ENCODE measurements at places on chromosomes 6 and 20. TPM values are rescaled to one million over a fixed set of nuclear protein-coding genes. Genes with fewer than 3 reads are reported as not detected.
A peak's percentile ranks its signal among the peaks of the same experiment; 100 is the strongest.

GABRR1 gene
- total RNA-seq = not detected

SLC17A2 gene
- not detected for total RNA-seq

HLA-DMB gene
- total RNA-seq = 587 TPM

PLCB1 gene
- total RNA-seq = 0.47 TPM

TAGAP gene
- total RNA-seq = 167 TPM

ACOT13 gene
- total RNA-seq = 6.6 TPM

HLA-DMA gene
- 558 TPM for total RNA-seq

- no peak for DNase-seq
Observed at GRCh38 chr6:153340568-153340967, 209.5 kb upstream of the RGS17 start.

GRCh38 chr6:5107341-5107740, 22.2 kb downstream of the PPP1R3G start:
- DNase-seq = no peak

GRCh38 chr6:149160943-149161342, 156.6 kb upstream of the TAB2 start:
- DNase-seq = no peak

DNA sequence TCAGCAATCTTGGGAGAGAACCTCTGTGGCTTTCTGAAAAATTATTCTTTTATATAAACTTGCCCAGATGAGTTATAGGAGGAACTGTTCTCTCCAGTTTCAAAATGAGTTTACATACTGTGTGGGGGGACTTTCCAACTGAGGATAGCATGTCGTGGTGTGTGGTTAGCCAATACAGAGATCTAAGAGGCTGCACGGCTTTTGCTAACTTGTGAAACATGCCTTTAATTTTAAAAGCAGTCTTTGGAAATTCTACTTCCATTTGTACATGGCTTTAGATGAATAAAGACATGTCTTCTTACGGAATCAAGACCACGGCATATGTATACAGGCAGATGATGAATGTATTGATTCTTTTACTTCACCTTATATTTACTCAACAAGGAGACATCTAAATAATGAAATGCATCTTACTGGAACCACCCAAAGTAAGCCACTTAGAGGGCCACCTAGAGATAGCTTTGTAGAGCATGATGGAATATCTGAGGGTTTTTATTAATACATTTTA, 39.8 kb downstream of the HIVEP1 start:
- peak; percentile 88 for DNase-seq

- no peak for DNase-seq
Observed at GRCh38 chr20:56579301-56579710, 46.3 kb downstream of the FAM209B start.

DNA sequence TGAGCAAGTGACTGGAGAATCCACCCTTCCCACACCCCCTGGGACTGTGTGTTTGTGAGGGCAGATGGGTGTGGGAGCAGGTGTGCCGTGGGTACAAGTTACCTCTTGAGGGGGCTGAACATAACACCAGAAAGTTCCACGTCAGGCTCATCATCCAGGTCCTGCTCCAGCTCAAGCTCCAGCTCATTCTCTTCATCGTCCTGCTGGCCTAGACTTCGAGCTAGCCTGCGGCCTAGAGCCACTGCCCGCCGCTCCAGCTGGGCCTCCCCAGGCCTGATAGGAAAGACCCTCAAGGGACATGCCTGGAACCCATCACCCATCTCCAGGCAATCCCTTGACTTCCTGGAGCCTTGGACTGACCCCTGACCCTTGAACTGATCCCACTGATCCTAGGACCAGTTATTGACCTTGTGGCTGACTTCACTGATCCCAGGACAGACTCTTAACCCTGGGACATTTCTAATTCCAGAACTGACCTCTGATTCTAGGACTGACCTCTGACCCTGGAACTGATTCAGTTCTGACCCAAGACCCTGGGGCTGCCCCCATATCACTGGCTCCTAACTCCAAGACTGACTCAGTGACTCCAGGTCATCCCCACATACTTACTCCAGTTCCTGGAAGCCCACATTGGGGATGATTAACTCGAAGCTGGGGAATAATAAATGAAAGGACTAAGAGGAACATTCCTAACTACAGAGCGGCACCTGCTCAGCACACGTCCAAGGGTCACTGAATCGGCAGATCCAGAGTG, 11.8 kb upstream of the SPAG4 start:
- DNase-seq = no peak

DNA sequence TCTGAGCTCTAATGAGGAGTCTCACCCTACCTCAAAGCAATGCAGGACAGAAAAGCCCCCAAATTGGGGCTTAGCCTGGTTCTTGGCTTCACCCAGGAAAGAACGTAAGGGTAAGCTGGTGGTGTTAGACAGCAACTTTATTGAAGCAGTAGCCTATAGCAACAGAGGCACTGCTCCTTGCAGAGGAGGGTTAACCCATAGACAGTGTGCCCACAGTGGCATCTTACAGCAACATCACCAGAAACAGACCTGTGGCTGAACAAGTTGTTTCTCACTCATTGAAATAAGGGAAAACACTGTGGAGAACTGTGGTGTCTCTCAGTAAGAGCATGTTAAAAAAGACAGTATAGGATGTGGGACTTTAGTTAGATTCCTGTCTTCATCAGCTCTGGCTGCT, 80.4 kb upstream of the SPTLC3 start:
- no peak for DNase-seq

GRCh38 chr20:23118766-23119165, 32.6 kb upstream of the CD93 start:
- DNase-seq = no peak

- DNase-seq = no peak
Observed at GRCh38 chr6:74598462-74599393, 607.1 kb downstream of the COL12A1 start.

DNA sequence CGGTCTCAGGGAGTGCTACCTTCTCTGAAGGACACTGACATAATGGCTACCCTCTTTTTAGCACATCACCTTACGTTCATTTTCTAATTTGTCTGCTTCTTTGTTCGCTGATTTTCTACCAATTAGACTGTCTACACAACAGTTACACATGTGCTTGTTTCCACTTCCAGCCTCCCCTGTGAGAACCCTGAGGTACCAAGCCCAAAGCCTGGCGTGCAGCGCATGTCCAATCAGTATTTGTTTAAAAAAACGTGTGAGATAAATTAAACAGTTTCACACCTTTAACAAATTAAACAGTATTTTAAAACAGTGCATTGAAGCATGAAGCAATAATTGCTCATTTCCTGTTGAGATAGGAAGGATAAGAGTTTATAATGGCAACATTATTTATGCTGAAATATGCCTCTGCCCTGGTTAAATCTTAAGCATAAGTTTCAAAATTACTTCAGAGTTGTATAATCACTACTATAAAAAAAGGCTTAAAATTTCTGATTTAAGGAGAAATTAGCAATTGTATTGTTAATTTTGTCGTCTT, 88.9 kb downstream of the MAP3K5 start:
- no peak for DNase-seq

DNA sequence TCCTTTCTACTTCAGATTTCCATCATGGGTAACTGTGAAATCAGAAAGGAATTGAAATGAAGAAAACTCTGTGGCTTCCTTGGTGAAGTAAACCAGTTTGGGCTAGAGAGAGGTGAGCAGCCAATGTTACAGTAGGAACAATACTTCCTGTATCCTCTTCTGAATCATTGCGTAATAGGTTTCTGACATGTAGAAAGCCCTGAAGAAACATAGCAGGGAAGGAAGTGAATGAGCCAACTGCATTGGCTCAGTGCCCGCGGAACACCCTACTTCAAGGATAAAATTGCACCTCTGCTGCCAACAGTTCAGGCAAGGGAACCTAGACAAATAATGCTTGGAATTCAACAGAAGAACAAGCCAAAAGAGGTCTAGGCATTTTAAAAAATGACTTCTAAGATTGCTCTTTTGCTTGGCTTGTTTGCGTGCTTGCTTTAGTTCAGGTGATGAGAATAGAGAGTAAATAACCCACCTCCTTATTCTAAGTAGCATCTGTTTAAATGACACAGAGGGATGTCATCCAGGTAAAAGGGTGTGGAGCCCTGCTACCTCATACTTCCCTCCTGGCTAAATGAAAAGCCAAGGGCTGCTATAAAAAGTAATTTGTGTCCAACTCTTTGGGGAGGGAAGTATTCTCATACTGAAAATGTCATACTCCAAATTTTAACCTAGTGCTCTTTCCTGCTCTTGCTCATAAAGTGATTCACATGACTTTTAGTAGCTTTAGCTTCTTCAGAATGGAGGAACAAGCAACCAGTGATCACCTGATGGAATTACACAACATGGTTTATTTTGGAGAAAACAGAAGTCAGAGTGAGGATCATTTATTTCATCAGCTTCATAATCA, 30.0 kb upstream of the AKIRIN2 start:
- DNase-seq = peak; percentile 47

DNA sequence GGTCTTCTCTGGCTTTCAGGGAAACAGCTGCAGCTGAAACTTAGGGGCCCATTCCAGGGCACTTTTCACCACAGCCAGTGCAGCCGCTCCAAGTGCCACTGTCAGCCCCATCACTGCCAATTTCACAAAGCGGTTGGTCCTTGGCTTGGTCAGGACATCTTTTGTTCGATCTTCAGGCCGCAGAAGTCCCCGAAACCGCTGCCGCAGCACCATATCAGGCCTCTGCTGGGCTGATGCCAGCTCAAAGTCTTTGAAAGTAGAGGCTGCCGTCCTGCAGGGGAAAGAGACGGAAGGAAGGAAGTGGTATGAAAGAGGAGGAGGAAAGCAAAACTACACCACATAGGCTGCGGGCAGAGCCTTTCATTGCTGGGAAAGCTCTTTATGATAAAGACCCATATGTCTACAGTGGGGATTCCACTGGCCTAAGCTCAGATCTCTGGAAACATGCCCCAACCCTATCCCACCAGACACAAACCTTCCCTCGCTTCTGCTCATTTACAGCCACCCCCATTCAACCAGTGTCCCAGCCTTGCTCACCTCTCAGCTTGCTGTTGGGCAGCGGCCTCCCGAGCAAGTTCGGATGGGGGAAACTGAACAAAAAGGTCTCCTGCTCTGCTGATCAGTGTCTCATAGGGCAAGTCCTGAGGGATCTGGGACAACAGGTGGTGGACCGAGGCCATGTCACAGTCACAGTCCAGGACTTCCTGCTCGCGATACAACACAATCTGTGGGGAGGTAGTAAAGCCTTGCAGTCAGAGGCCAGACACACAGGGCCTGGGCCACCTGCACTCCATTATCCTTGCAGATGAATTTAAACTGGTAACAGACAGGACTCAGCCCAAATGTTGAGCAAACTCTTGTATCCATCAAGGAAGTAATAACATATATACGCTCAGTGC, 23.5 kb downstream of the TBC1D20 start:
- DNase-seq = peak; percentile 45

GRCh38 chr6:42017021-42017643, 33.2 kb upstream of the TAF8 start:
- DNase-seq = no peak

DNA sequence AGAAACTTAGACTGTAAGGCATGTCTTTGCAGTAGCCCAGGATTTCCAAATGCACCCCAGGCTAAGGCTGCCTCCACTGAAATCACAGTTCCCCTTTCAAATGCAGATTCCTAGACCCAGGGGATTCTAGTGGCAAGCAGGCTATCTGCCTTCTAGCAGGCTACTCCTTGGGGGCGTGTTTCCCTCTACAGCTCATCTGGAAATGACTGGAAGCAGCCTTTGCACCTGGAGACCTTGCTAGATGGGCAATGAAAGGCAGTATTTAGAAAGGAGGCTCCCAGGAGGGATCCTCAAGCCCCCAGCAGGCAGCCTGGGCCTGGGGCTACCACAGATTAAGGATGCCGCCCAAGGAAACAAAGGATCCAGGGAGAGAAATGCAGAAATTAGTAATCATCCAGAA, 26.0 kb upstream of the SYNDIG1 start:
- DNase-seq = no peak

DNA sequence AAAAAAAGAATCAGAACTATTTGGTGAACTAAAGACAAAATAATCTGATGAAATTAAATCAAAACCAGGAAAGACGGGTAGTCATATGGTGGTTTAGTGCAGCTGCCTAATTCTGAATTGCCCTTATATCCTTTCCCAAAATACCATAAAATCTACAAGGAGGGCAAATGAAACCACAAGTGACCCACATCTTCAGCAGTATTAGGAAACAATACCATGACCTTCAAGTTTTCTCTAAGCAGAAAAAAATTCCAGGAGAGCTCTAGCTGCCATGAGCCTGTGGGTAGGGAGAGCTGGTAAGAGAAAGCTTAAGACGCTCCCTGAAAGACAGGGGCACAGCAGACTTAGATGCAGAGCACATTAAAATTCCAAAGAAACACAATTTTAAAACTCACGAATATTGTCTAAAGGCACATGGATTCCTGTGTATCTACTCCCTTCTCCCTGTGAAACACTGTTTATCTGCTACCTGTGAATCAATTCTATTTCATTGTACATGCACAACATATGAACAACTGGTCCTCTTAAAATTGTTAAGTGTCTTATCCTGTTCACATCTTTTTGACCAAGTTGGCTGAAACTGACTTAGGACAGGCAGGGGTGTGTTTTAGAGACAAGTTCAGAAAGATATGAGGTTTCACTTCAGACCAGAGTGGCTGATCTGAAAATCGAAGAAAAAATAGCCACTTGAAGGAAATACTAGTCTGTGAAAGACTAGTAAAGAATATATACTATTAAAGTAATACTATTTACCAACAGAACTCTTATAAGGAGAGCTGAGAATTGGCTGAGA, 153.6 kb upstream of the SHLD1 start:
- DNase-seq = no peak

DNA sequence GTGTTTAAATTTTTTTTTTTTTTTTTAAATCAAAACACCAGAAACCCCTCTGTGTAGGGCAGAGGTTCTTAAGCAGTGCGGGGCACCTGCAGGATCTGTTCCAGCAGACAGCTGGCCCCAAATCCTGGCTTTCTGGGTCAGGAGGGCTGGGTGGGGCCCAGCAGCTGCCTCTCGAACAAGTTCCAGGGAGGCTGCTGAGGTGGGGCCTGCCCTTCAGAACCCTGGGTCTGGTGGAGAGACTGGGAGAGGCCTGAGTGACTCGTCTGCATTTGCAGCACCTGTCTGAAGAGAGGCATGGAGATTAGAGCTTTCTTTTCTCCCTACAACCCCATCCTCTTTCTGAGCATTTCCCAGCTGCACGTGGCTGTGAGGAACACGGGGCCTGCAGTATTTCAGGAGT, 8.4 kb downstream of the PSMG4 start:
- no peak for DNase-seq

GRCh38 chr20:39289316-39289715, 327.2 kb downstream of the DHX35 start:
- peak; percentile 38 for DNase-seq

GRCh38 chr20:31821427-31821826, 2.3 kb downstream of the MYLK2 start:
- no peak for DNase-seq

DNA sequence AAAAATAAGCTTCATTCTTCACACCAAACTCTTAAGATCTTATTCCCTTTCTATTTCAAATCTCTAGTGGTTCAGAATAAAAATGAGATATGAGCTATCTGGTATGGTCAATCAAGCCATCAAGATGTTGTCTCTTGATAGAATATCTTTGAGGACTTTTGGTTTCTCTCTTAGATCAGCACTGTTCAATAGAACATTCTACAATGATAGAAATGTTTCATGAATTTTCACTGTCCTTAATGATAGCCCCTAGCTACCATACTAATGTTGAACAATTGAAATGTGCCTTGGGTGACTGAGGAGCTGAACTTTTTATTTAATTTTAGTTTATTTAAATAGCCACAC, 24.1 kb upstream of the HINT3 start:
- DNase-seq = no peak
